Stimulated activated CD4-positive, alpha-beta T cell treated with anti-CD3 and anti-CD28 coated beads, Interleukin-15, amount 100 ng/mL, for 1 hour (primary cell): ENCODE measurements at places on chromosomes 11 and 22.

DNA sequence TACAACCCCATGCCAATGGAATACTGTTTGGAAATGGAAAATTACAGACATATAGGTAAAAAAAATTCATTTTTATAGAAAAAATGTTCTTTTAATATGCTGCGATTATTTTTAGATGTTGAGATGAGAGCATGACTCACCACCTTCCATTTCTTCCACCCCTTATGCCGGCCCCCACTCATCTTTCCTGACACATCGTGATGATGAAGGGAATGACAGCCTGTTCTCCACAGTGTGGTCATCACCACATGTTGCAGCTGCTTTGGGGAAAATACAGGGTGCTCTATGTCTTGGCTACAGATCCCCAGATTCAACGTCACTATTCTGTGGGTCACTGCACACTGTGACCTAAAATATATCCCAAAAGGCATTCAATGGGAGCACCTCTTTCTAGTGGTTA, 916.2 kb downstream of the METTL15 start:
- no peak for DNase-seq

GRCh38 chr11:75264356-75264755, 23.8 kb downstream of the TPBGL start:
- DNase-seq: no peak

DNA sequence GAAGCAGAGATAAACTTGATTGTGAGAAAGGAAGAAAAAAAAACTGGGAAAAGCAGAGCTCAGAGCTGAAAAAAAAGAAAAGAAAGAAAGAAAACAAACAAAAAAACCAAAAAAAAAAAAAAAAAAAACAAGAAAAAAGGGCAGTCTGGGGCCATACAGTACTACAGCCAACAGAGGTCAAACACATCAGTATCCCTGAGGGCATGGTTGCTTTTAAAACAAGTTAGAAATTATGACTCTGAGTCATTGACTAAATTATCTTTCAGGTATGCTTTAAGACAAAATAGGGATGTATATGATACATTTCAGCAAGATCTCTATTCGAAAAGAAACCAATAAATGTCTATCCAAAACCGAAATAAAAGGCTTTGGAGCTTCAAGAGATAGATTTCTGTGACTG, 37.1 kb upstream of the TLCD5 start:
- no peak for DNase-seq

DNA sequence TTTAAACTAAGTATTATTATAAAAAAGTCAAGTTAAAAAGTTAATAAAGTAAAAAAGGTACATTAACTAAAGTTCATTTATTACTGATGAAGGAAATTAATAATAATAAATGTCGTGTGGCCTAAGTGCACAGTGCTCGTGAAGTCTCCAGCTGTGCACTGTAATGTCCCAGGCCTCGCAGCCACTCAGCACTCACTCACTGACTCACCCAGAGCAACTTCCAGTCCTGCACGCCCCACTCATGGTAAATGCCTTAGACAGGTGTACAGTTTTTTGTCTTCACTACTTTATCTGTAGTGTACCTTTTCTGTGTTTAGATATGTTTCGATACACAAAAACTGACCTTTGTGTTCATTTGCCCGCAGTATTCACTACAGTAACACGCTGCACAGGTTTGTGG, 175.5 kb downstream of the TBC1D22A start:
- no peak for DNase-seq

GRCh38 chr11:64094463-64095260, 58.9 kb downstream of the FLRT1 start:
- DNase-seq: no peak

DNA sequence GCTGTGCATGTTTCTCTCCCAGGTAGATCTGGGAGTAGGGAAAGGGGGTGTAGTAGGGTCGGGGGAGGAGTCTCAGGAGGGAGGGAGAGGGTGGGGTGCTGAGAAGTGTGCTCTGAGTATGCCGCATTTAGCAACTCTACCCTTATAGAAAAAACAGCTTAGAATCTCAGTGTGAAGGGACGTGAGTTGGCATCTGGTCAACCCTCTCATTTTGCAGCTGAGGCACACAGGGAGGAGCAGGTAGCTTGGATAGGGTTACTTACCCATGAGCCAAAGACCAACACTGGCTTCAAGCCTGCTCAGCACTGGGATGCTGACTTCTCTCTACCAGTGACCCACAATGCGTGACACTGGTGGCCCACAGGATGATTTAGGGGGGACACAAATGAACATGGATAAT, 95.9 kb downstream of the FBXO7 start:
- no peak for DNase-seq

DNA sequence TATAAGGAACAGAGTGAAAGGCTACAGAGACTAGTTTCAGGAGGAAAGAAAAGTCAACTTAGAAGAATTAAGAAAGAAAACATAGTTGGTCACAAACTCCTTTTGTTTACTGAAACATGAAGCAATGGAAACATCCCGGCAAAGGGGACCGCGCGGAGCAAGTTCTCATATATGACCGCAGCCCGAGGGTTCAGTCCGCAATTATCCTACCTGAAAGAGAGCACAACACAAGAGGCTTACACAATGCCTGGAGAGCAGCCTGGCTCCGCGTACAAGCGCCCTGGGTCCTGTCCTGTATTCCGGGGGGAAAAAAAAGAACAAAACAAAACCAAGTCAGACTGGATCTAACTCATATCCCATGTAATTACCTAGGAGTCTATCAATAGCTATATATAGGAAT, 12.3 kb downstream of the RBM4B start:
- DNase-seq: no peak

DNA sequence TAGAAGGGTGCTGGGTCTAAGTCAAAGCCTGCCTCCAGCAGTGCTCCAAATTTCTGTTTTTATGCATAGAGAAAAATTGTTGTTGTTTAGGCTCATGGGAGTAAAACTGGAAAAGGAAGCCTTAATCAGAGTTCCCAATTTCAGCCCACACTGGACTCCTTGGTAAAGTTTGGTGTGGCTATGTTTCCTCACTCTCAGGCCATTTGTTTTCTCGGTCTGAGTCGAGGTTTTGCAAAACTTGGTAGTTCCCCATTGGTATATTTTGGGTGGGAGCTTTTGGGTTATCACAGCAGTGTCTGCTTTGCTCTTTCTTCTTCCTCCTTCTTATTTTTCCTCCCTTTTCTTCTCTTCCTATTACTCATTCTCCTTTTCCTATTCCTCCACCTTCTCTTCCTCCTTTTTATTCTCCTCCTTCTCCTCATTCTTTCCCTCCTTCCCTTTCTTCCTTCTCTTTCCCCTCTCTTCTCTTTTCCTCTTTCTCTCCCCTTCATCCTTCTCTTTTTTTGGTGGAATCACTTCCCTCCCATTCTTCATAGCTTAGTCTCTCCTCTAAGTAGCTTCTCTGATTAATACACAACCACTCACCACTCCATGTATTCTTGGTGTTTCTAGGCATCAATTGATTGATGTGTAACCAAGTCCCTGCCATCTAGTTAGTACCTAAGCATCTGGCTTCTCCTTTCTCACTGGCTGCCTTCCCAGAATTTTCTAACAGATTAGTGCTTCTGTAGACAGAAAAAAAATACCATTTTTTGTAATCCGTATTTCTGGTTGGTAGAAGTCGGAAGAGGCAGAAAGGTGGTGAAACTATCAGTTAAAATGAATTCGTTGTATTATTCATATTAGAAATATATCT, 10.1 kb downstream of the SLC5A1 start:
- no peak for DNase-seq
